ENCODE measurements at places on chromosomes 16 and 17.

GRCh38 chr16:11914210-11915113 is 1.3 kb downstream of the GSPT1 start:
- DNase-seq, result peak; percentile 43

DNA sequence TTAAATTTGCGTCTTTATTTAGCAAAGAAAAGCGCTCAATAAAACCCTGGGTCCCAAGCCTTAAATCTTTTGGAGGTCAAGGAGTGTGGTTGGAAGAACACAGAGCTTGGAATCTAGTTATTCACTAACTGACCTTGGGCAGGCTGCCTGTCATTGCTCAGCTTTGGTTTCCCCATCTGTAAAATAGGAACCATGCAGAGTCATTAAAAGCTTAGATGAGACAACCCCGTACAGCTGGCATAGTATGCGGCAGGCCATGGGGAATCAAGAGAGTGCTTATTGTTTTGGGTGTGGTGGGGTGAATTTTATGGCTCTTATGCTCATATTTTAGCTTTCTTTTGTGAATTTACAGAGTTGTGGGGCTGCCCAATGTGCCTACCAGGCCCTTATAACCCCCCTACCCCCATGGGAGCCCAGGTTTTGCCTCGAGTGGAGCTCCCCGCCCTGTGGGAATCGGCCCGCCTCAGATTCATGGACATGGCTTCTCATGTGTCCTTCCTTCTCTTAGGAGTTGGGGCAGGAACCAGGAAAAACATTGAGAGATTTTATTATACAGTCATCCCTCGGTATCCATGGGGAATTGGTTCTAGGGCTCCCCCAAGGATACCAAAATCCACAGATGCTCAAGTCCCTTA is 113.5 kb downstream of the CLEC16A start:
- no peak for DNase-seq

DNA sequence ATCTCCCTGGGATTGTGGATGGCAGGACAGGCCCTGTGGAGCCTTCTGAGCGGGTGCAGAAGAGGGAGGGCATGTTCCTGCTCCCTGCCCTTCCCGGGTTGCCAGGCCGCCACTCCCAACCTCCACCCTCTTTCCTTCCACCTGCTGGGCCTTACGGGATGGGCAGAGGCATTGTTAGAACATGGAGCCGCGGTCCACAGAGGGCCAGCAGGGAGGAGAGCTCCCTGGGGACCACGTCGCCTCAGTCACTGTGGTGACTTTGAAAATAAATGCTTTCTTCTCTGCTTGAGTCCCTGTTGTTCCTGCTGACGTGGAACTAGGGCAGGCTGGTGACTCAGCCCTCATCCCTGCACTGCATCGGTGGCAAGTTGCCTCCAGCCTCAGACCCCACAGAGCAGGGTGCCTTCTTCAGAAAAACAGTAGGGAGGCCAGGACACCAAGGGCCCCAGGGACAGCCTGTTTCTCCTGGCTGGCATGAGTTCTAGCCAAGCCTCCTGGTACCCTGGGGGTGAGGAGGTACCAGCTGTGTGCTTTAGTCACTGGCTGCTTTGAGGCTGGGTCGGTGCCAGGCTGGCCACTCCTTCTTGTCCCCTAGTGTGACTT is 224.9 kb downstream of the SEC14L1 start:
- DNase-seq, result peak; percentile 90

- DNase-seq, result peak; percentile 60
These were observed 3.7 kb upstream of the HSD17B2 start for GRCh38 chr16:82031116-82032084.

DNA sequence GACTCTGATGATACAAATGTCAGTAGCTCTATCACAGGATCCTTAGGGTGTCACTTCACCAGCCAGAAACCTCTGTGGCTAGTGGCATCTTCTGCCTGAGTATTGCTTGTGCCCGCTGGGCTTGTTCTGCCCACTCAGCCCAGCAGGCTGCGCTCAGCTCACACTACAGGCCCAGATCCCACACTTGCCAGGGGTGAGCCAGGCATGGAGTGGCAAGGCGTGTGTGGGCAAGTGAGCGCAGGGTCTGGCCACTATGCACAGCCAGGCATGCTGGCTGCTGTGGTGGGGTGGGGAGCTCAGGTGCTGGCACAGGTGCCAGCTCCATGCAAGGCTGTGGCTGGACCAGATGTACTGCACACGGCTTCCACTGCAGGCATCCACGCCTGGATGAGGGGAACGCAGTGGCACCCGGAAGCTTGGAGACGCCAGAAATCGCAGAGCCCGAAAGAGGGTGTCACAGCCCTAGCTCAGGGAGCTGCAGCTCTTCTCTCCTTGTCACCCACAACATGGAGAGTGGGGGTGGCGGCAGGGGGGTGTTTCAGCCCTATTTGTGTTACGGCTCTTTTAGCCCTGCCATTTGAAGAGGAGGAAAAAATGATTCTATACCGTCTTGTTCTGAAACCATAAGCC is 10.2 kb downstream of the CFAP97D1 start:
- DNase-seq, result no peak

DNA sequence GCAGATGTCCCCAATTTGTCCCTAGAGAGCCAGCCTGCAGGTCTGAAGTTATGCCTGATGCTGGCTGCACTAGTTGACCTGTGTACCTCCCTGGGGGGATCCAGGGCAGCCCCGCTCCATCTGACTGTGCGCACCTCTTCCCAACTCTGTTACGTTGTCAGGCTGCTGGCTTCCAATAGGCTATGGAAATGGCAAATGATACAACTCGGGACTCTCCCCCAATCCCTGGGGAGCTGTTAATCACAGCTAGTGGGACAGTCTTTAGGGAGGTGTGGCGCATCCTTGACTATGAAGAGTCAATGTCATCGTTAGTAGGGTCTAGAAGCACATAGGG is 30.1 kb downstream of the GPRC5B start:
- no peak for DNase-seq
